ENCODE measurements at places on chromosomes 2 and 18. TPM values are rescaled to one million over a fixed set of nuclear protein-coding genes. Genes with fewer than 3 reads are reported as not detected.
A peak's percentile ranks its signal among the peaks of the same experiment; 100 is the strongest.

DNA sequence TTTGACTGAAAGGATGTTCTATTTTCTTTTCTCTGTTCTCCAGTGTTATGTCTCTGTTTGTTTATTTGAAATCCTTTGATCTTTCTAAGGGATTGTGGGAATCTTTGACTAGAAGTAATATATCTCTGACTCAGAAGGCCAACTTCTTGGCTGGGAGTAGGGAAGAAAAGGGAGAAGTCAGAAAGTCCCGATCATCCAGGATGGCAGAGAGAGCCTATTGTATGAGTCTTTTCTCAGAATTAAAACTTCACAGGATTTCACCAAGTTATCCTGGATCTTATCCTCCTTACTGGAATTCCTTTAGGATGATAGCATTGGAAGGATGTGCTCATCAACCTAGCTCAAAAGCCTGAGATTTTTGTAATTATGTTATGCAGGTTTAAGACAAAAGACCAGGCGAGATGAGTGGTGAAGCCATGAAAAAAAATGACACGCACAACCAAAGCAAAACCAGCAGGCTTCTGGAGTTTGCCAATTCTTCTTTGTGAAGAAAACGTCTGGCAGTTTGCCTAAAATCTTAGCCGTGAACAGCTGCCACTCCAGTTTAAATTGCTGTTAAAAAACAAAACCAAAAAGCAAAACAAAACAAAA is 383.6 kb upstream of the SMIM21 start:
- DNase-seq = peak; percentile 40

DNA sequence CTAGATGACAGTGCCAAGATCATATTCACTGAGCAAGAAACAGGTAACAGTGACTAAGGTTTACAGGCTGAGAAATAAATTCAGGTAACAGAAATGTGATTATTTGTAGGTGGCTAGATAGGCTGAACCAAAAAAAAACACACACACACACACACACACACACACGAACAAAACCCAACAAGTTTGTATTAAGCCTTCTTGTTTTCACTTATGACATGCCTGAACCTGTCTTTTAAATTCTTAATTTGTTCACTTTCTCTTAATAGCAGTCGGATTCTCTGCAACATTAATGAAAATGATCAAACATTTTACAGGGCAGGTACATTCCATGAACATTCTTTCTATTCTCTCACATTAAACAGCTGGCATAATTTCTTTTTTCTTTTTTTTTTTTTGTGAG is 18.8 kb upstream of the KIDINS220 start:
- DNase-seq = no peak

- peak; percentile 72 for DNase-seq
Measured at GRCh38 chr2:11292464-11293255, 51.8 kb downstream of the ROCK2 start.

- no peak for DNase-seq
Measured at GRCh38 chr18:24176727-24177416, 38.0 kb downstream of the CABYR start.

The SERPINB12 gene
- total RNA-seq = not detected

The TBR1 gene
- total RNA-seq = not detected

DNA sequence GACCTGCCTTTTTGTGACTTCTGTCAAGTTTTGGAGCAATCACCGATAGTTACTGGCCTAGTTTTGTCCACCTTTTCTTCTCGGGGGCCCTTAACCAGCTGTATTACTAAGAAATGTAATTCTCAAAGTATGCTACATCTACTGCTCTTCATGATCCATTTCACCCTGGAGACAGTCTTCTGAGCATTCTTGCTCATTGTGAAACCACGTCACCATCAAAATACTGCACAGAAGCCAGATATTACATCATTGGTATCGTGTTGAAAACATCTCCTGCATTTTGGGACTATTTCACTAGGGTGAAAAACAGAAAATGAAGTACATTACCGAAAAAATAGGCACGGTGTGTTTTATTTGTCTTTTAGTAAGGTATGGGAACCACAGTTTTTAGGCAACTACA is 11.7 kb downstream of the LYPD6B start:
- DNase-seq = peak; percentile 25

GRCh38 chr2:75928093-75928492 is 217.4 kb upstream of the GCFC2 start:
- no peak for DNase-seq

- peak; percentile 74 for DNase-seq
Measured at GRCh38 chr2:157839162-157839801, 36.8 kb downstream of the ACVR1 start.

DNA sequence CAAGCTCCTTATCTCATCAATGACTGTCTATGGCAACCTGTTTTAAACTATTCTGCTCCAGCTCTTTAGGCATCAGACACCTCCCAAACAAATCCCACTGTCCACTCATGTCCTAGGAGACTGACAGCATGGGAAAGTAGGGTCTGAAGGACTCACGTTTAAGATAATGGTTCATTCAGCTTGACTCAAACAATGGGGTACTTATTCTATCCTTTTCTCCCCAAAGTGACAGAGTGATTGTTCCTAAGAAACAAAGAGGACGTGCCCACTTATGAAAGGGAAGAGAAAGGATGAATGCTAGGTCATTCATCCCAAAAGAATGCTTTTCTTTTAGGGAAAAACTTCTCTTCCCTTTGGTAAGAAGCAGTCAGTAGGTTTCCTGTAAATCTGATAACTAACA is 41.9 kb downstream of the ALK start:
- no peak for DNase-seq

The SERPINB3 gene
- total RNA-seq = not detected

DNA sequence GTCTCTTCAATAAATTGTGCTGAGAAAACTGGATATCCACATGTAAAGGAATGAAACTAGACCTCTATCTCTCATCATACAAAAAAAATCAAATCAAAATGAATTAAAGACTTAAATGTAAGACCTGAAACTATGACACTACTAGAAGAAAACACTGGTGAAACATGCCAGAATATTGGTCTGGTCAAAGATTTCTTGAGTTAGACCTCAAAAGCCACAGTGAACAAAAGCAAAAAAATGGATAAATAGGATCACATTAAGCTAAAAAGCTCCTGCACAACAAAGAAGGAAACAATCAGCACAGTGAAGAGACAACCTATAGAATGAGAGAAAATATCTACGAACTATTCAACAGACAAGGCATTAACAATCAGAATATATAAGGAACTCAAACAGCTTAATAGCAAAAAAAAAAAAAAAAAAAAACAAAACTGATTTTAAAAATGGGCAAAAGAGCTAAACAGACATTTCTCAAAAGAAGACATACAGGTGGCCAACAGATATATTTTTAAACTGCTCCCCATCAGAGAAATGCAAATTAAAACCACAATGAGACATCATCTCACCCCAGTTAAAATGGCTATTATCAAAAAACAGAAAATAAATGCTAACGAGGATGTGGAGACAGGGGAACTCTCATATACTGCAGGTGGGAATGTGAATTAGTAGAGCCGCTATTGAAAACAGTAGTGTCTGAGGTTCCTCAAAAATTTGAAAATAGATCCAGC is 66.3 kb downstream of the NCKAP1 start:
- no peak for DNase-seq

DNA sequence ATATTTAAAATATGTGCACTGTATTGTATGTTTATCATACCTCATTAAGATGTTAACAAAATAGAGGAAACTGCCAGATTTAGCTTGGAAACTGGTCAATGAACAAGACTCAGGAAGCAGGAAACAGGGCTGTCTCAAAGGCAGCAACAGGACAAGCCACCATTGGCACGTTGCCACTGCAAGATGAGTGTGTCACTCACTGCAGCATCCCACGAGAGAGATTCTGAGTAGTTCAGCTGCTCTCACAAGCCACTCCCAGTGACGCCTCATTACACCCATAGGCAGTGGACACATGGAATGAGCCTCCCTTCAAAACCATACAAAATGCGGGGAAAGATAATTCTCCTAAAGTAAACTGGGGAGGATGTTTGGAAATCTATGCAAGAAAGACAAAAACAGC is 181.9 kb upstream of the DLGAP1 start:
- no peak for DNase-seq

DNA sequence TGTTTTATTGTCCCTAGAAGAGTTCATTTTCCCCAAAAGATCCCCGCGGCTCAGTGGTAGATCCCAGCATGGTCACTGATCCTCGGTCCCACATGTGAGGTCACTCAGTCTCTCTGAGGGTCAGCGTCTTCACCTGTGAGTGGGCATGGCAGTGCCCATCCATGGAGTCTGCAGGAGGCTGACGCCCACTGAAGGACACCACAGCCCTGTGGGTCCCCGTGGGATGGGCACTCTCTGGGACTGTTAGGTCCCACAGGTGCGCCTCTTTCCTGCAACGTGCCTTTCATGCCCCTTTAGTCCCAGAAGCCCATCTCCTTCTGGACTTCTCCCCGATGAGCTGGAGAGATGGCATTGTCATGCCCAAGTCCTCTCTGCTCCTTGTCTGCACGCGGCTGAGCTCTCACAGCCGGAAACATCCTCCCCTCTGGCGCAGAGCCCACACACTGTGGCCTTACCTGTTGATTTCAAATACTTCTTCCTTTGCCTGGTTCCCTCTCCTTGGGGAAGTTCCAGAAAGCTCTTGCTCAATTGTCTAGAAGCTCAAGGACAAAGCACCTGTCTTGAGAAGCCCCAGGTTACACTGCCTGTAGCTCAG is 75.9 kb downstream of the PTGR3 start:
- DNase-seq = no peak

The FEV gene
- total RNA-seq = not detected

DNA sequence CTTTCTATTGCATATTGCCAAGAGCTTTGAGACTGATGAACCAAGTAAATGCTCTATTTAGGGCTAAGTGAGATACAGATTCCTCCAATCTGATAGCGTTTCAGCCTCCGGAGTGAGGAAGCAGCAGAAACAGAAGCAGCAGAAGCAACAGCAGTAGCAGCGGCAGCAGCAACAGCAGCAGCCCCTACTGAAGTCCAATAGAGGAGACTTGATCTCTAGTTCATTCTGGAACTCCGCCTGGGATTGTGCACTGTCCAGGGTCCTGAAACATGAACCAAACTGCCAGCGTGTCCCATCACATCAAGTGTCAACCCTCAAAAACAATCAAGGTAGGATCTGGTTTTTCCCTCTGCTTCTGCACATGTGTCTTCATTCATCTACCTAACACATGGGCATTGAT is at the start of gene DPP10:
Gene DPP10, plus strand, starts transcription at position 132 of the 400 bp plus-strand sequence.
- no peak for DNase-seq

DNA sequence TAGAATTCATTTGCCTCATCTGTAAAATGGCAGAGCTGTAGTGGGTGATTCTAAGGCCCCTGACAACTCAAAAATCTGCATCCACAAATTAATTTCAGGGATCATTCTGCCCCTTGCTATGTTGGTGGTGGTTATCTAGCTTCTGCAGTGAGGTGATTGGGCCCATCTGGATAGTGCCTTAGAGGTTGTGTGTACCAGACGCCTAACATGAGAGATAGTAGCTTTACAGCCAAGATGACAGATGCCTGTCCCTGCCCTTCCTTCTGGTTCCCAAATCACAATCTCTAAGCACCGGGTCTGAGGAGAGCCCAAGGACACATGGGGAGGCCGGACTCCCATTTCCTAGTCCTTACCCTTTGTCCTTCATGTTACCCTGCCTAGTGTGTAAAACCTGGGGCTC is 51.1 kb upstream of the TNP1 start:
- DNase-seq = no peak

GRCh38 chr2:237435844-237436587 is 22.1 kb upstream of the COL6A3 start:
- peak; percentile 87 for DNase-seq

DNA sequence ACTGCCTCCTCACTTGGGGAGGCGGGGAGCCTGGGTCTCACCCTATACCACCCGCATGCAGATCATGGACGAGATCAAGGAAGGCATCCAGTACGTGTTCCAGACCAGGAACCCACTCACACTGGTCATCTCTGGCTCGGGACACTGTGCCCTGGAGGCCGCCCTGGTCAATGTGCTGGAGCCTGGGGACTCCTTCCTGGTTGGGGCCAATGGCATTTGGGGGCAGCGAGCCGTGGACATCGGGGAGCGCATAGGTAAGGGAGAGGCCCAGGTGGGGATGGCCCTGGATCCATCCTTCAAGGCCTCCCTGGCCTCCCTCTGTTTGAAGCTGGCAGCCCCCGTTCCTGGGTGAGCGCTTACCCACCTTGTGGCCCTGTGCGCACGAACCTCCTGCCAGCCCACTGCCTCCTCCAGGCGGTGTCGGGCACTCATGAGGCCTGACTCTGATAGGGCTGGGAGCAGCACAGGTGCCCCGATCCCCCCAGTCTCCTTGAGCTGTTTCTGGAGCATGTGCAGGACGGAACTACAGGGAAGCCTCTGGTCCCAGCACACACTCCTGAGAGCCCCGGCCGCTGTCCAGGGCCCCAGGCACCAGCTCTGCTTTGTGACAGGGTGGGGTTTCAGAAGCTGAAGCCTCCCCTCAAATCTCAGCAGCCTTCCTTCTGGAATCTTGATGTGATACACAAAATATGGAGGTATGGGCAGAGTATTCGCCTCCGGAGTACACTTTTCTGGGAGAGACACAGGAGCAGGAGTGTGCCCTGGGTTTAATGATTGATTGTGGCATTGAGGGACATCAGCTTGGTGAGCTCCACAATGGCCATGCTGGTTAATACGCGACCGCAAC is 708 bp downstream of the AGXT start:
- no peak for DNase-seq

GRCh38 chr2:181586569-181587081 is 70.3 kb downstream of the CERKL start:
- DNase-seq = peak; percentile 2

The RNF144A gene
- 4.9 TPM for total RNA-seq

The LYPD6B gene
- 1.1 TPM for total RNA-seq

Data from astrocyte (in vitro differentiated cells and primary cell).